Ovary (tissue), 10 donors: ENCODE measurements at places on chromosomes 2 and 18. TPM values are rescaled to one million over a fixed set of nuclear protein-coding genes. Genes with fewer than 3 reads are reported as not detected.

DNA sequence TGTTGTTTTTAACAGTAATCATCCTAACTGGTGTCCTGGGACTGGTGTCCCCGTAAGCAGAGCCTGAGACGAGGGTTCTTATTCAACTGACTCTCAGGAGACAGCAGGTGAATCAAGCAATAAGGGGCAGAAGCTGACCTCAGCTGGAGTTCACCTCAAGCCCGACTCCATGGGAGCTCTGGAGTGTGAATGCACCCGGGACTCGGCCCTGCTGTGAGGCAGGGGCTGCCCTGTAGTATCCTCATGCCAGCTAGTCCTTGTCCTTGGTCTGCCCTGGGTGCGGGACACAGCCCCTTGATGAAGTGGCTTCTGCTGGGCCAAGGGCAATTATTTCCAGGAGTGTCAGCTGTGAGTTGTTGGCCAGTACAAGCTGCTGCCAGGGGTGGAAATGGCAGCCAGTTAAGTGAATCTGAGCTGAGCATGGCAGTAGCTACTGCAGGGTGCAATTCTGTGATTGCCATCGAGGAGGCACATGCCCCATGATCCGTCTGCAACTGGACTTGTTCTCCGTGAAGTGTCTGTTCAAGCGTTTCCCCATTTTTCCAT is 54.9 kb upstream of the OTOS start:
- DNase-seq: no peak
- H3K27me3 ChIP-seq: no peaks in the 10 kb centered on the region
- no peak overlapping the region for H3K4me3 ChIP-seq
- H3K36me3 ChIP-seq: no peaks in the 10 kb centered on the region
- no peak overlapping the region for H3K27ac ChIP-seq

- no peak overlapping the region for H3K27ac ChIP-seq
- no peak for DNase-seq
- H3K4me1 ChIP-seq: no peaks in the 10 kb centered on the region
- H3K4me3 ChIP-seq: no peak overlapping the region
Measured at GRCh38 chr18:31648966-31649429, 35.4 kb downstream of the B4GALT6 start.

- no peaks in the 10 kb centered on the region for H3K36me3 ChIP-seq
- H3K27me3 ChIP-seq: no peaks in the 10 kb centered on the region
- no peak overlapping the region for H3K4me3 ChIP-seq
Measured at GRCh38 chr2:197383825-197384224, 51.0 kb downstream of the SF3B1 start.

GRCh38 chr2:216916956-216917650 is 57.2 kb upstream of the TNP1 start:
- H3K4me1 ChIP-seq: peaks cover 4% of the 10 kb centered on the region
- no peak overlapping the region for H3K27ac ChIP-seq
- no peak overlapping the region for H3K4me3 ChIP-seq
- no peaks in the 10 kb centered on the region for H3K36me3 ChIP-seq

GRCh38 chr2:1014802-1015201 is 64.2 kb downstream of the SNTG2 start:
- no peaks in the 10 kb centered on the region for H3K27me3 ChIP-seq
- no peak for DNase-seq
- H3K27ac ChIP-seq: no peak overlapping the region
- no peaks in the 10 kb centered on the region for H3K36me3 ChIP-seq
- H3K4me1 ChIP-seq: no peaks in the 10 kb centered on the region

- H3K36me3 ChIP-seq: no peaks in the 10 kb centered on the region
- no peaks in the 10 kb centered on the region for H3K27me3 ChIP-seq
- H3K4me1 ChIP-seq: peaks cover 4% of the 10 kb centered on the region
- no peak for DNase-seq
- peak overlapping the region; percentile 19 for H3K4me3 ChIP-seq
- H3K27ac ChIP-seq: no peak overlapping the region
Measured at GRCh38 chr2:232876978-232877441, 6.9 kb downstream of the SNORC start.

DNA sequence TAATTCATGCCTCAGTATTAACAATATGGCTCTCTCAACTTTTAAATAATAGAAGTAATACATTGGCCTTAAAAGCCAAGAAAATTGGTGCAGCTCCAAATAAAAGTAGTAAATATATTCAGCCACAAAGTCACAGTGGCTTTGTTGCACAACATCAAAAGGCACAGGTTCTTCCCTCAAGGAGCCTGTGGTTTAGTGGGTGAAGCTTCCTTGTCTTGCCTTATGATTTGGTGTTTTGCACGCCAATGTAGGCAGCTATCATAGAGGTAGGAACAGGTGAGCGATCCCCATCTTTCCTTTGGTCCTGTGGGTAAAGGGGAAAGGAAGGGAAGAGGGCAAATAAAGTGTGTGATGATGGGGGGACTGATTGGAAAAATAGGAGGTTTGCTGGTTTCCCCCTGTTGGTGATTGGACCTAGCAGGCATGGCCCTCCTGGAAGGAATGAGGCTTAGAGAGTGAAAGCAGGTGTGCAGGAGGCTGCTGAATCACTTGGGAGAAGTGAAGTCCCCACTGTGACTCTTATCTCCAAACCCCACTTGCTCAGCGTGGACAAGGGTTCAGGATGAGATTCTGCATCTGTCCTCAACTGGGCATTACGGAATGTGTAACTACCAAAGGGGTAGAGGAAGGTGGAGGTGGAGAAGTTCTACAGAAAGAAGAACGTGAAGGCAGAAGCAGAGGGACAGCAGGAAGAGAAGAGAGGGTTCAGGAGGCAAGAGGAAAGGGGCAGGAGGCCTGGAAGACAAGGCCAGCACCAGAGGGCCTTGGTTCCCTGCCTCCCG is 20.1 kb upstream of the TNP1 start:
- DNase-seq: no peak
- no peaks in the 10 kb centered on the region for H3K36me3 ChIP-seq
- H3K4me3 ChIP-seq: no peak overlapping the region

DNA sequence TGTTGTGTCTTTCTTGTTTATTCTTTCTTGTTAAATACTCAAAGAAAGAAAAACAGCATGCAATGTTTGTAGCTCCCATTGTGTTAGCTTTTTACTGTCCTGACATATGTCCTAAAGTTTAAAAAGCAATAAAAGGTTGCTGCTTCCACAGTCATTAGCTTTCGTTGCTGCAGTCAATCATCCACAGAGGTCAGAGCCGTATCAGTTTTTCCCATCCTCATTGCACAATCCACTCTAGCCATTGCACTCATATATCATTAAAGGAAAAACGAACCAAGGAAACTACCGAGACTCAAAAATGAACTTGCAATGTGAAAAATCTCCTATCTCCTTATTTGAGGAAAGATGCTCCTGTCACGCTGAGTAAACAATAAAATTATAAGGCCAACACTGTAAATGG is 954.1 kb downstream of the DPP10 start:
- no peaks in the 10 kb centered on the region for H3K36me3 ChIP-seq
- H3K4me3 ChIP-seq: no peak overlapping the region
- no peaks in the 10 kb centered on the region for H3K4me1 ChIP-seq
- H3K27ac ChIP-seq: no peak overlapping the region
- no peaks in the 10 kb centered on the region for H3K27me3 ChIP-seq

GRCh38 chr2:62204998-62205496 is 9.1 kb downstream of the B3GNT2 start:
- H3K4me1 ChIP-seq: peaks cover 18% of the 10 kb centered on the region
- H3K27ac ChIP-seq: no peak overlapping the region
- DNase-seq: no peak
- no peaks in the 10 kb centered on the region for H3K27me3 ChIP-seq

GRCh38 chr18:69127873-69128500 is 272.7 kb upstream of the DOK6 start:
- no peaks in the 10 kb centered on the region for H3K4me1 ChIP-seq
- no peak overlapping the region for H3K4me3 ChIP-seq
- DNase-seq: no peak
- no peaks in the 10 kb centered on the region for H3K27me3 ChIP-seq
- H3K27ac ChIP-seq: no peak overlapping the region

DNA sequence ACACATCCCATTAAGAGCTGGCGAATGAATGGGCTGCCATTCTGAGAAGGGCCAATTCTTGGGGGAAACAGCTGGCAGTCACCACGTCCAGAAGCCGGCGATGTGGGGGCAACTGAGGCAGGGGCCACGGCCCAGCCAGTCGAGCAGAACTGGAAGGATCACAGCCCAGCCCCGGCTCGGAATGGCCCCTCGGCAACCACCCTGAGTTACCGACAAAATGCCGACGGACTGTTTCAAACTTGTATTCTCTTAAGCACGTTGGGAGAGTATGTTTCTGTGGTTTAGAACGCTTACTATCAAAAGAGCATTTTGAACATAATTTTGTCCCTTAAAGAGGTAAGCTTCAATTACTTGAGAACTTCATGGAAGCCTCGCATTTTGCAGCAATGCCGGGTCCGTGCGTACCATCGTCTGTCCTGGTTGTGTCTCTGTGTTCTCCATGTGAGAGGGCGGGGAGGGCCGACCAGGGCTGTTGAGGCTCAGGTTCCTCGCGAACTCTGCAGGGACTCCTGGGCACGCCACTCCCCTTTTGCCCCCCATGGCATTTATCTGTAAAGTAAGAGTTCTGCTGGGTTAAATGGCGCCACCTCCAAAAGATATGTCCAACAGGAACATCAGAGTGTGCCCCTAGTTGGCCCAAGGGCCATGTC is 155.9 kb downstream of the TWIST2 start:
- no peaks in the 10 kb centered on the region for H3K36me3 ChIP-seq
- no peaks in the 10 kb centered on the region for H3K27me3 ChIP-seq
- H3K4me1 ChIP-seq: peaks cover 11% of the 10 kb centered on the region
- peak overlapping the region; percentile 81 for H3K27ac ChIP-seq
- no peak overlapping the region for H3K4me3 ChIP-seq

GRCh38 chr2:86072271-86072858 is 33.3 kb downstream of the POLR1A start:
- peak; percentile 49 for DNase-seq
- no peak overlapping the region for H3K27ac ChIP-seq
- H3K4me1 ChIP-seq: peaks cover 2% of the 10 kb centered on the region

GRCh38 chr2:100831831-100832230 is 11.9 kb downstream of the NPAS2 start:
- no peaks in the 10 kb centered on the region for H3K4me1 ChIP-seq
- H3K4me3 ChIP-seq: no peak overlapping the region
- no peaks in the 10 kb centered on the region for H3K27me3 ChIP-seq

SYT4 gene
- 0.65 TPM for total RNA-seq

CTDP1 gene
- total RNA-seq: 10.7 TPM

IHH gene
- total RNA-seq: not detected

STAT4 gene
- total RNA-seq: 0.52 TPM

ERFE gene
- total RNA-seq: 0.25 TPM

CDH7 gene
- under 0.01 TPM for total RNA-seq

ZDBF2 gene
- total RNA-seq: 19.3 TPM

DNAJC5G gene
- total RNA-seq: 0.56 TPM

COL3A1 gene
- 223 TPM for total RNA-seq

ELMOD3 gene
- 13.0 TPM for total RNA-seq

VIT gene
- 2.9 TPM for total RNA-seq

VWA3B gene
- 8.1 TPM for total RNA-seq

M1AP gene
- total RNA-seq: 0.36 TPM

CYP27A1 gene
- total RNA-seq: 43.2 TPM
